NCI-H187 (cell line): ENCODE measurements at places on chromosomes 6 and 20.

DNA sequence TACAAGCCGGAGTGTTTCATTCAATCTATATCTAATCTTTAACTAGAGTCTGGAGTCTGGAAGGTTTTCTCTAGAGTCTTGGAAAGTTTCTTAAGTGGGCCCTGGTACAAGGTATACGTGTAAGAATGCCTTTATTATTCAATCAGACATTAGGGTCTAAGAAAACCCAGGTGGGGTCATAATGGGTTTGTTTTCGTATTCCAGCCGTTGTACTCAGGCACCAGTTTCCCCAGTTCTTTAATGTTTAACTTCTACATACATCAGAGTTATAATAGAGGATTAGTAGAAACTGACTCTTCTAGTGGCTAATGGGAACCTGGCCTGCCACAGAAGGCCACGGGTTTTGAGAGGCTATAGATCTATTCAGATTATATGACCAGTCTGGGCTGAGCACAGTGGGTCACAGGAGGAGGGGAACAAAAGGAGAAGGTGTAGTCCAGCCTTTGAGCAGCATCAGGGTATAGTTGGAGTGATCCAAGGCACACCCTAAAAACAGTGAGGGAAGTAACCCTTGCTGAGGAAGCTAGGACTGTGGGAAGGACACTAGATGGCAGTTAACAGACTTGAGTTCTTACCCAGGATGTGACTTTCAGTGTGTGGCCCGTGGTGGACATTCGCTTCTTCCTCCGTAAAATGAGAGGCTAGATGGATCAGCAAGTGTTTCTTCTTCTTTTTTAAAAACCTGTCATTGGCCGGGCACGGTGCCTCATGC lies 15.5 kb downstream of the FAM83B start:
- DNase-seq = no peak

DNA sequence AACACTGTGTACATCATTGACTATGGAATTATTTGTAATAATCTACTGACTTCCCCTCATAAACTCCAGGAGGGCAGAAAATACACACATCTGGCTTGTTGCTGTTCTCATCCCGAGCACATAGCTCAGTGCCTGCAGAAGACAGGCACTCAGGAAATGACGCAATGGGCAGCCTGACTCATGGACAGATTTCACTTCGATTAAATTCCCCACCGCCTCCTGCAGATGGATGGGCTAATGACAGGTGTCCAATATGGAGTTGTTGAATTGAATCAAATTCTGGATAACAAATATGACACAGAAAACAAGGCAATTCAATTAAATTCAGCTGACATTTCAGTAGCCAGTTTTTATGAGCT lies 9.1 kb downstream of the ANKRD60 start:
- DNase-seq = no peak

DNA sequence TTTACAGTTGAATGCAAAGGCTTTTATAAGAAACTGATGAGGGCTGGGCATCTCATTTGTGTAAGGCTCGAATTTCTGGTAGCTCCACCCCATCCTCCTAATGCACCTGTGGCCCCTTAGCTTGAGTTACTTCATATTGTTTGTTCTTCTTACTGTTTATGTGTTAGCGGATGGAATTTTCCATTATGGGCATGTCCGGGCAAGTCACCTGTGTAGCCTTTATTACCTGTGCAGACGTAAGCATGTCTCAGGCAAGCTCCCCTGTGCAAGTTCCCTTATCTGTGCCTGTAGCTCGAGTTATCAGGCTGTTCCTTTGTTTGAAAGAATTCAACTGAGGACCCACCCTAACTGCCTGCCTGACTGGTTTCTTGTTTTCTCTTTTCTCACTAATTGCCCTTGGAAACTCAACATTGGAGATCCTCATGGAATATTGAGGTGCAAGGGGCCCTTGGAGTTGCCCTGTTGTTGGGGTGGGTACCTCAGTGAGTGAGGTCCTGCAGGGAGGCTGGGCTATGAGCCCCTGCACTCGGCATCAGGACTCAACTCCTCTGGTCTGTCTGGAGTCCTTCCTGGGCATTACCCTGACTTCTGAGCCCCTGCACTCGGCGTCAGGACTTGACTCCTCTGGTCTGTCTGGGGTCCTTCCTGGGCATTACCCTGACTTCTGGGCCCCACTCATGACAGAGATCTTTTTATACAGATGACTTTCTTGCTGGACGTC lies 207.9 kb upstream of the SULF2 start:
- DNase-seq = no peak

- DNase-seq = no peak
Measured at GRCh38 chr20:25073544-25073943, 8.4 kb downstream of the VSX1 start.

GRCh38 chr6:35777356-35778102 lies 1.1 kb downstream of the CLPSL2 start:
- no peak for DNase-seq

GRCh38 chr20:50230871-50231560 lies 40.4 kb downstream of the CEBPB start:
- DNase-seq = no peak

DNA sequence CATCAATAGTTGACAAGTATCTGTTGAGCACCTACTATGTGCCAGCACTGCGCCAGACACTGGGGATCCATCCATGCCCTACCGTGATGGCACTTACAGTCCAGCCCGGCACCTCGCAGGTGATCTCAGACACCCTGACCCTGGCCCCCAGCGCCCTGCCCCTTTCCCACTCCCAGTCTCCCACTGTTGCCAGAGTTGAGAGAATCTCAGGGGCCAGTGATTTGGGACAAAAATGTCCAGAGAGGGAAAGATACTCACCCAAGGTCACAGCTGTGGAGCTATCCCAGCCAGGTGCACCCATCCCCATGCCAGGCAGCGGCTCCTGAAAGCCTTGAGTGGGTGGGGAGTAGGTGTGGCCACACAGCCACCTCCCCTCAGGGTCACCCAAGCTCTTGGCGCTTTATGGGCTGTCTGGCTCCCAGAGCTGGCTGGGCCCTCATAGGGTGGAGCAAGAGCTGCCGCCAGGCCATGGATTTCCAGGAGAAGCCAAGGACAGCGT lies 3.3 kb downstream of the PI16 start:
- DNase-seq = no peak

- DNase-seq = no peak
Measured at GRCh38 chr20:49674383-49675352, 39.0 kb downstream of the B4GALT5 start.

DNA sequence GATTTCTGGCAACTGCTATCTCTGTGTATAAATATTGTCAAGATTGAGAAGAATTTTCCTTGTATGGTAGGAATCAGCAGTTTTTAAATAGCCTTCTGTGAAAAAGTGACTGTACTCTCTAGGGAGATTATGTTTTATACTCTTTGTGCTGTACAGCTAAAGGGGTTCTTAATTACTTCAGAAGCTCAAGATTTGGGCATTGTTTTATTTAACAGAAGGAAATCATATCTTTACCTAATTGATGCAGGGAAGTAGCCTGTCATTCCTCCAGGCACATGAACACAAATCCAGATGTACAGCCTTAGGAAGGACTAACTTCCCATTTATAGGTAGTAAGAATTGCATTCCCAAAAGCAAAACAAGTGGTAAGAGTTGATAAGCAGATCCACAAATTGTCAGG lies 1.3 kb downstream of the CALHM5 start:
- no peak for DNase-seq

DNA sequence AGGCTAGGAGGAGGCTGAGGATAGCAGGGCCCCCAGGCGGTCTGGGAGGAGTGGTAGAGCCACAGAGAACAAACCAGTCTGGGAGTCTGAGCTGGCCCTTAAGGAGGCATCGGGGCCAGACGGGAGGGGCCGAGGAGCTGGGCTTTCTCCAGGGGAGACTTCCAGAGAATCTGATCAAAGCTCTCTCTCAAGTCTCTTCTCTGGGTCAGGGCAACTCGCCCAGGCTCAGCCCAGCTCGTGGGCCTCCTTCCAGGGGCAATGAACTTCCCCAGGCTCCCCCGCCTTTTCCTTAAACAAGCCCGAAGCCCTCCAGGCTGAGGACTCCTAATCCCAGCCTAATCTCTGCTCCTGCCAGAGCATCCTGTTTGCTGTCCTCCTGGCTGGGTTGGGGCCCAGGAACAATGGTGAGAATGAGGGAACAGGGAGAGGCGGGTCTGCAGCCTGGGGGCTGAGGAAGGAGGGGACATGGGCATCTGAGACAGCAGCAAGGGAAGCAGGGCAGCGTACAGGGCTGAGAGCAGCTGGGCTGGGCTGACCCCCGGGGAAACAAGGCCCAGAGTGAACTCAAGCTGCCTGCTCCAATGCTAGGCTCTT lies 173.6 kb downstream of the ANKRD60 start:
- no peak for DNase-seq

DNA sequence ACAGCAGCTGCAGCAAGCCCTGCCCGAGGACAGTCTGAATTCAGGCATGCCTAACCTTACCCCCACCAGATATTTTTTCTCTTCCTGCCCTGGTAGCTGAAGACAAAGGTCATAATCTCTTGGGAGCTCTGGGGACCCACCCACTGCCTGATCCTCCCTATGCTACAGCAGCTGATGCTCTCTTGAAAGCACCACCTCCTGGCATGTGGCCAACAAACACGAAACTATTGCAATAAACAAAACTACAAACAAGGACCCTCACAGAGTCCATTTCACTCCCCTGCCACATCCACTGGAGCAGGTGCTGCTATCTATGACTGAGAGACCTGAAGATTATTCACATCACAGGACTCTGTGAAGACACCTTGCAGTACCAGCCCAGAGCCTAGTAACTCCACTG lies 238.5 kb upstream of the HS3ST5 start:
- DNase-seq = no peak

DNA sequence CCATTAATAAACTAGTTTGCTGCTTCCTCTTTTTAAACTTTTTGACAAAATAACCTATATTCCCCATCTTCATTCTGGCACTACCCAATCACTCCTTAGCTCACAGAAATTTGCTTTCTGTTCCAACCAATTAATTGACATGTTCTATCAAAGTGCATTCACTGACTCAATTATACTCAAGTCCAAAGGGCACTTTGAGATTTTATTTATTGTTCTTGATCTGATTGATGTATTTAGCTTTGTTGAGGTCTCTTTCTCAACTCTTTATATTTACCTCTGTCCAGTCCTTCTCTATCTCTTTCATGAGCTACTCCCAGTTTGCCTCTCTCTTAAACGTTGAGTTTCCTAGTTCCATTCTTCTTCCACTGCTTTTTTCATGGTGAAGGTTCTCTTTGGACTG lies 104.4 kb upstream of the TENT5A start:
- DNase-seq = no peak

DNA sequence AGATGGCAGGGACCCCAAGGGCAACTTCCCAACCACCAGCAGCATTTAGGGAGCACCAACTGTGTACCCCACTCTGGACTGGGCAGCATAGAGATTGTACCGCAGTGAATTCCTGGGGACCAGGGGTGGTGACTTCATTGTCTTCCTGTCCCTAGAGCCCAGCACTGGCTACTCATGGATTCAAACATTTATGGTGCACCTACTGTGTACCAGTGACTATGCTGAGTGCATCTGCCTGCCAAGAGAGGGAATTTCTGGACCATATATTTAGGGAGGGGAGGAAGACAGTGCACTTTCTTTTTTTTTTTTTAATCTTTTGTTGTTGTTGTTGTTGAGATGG lies 55.3 kb downstream of the UBE2V1 start:
- DNase-seq = no peak

DNA sequence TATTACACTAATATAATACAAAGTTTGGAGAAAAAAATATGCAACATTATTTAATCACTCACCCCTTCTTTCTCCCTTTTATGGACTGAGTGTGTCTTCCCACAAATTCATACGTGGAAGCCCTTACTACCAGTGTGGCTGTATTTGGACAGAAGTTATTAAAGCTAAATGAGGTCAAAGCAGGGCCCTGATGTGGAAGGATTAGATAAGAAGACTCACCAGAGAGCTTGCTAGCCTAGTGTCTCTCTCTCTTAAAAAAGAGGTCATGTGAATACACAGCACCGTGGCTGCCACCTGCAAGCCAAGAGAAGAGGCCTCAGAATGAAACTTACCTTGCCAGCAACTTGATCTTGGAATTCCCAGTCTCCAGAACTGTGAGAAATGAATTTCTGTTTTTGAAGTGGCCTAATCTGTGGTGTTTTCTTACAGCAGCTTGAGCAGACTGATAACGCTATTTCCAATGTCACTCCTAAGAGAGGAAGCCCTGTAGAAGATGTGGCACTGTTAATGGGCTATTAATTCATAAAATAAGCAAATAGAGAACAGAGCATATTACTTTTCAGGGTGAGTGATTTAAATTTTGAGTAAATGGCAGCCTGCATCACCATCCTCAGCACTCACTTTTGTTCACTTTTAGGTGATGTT lies 233.4 kb downstream of the TBC1D7 start:
- DNase-seq = no peak

- no peak for DNase-seq
Measured at GRCh38 chr6:39608652-39609345, 116.4 kb downstream of the KIF6 start.

DNA sequence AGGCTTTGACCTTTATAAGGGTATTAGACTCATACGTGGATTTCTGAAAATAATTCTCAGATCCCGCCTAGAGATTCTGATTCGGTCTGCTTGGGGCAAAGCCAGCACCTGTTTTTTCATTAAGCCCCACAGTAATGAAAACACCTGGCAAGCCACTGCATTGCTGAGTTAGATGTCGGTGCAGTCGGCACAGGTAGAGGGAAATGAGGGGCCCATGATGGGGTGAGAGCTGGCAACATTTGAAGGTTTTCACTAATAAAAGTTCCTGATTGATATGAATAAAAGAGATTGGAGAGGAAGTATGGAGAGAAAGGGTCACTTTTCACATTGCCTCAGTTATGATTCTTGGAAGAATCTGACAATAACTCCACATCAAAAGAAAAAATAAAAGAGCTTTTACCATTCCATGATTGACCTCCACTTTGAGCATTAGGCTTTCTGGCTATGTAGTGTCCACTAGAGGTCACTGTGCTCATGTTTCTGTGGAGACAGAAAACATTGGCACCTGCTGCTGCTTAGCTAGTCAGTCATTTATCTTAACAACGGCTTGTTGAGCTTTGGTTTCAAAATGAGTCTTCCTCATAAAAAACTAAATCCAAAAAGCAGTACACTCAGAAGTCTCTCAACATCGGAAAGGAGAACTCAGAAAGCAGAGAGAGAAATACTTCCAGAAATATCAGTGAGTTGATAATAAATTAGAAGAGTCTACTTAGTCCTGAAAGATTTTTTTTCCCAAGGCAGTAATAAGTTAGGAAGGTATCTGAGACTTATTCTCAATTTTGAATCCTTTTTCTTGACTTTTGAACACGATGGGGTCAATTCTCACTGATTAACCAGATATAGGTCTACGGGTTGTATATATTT lies 53.3 kb upstream of the KLHL31 start:
- DNase-seq = no peak

DNA sequence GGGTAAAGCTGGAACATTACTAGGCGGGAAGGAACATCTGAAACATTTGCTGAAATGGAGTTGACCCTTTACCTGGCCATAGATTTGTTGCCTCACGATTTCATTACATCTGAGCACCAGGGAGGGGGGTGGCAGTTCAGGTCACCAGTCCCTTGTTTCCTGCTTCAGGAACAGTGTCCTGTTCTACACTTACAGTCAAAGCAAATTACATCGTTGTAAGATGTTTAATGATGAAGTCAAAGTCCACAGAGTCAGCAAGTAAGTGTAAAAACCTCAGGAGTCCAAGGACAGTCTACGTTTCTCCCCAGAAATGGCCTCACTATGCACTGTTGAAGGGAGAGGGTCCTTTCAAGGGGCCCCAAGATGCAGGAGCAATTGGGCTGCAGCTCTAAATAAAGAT lies 8.9 kb upstream of the MICB start:
- DNase-seq = no peak

- no peak for DNase-seq
Measured at GRCh38 chr6:165774903-165775601, 112.0 kb upstream of the PDE10A start.

- no peak for DNase-seq
Measured at GRCh38 chr6:136723780-136724179, 68.5 kb downstream of the MAP3K5 start.
